ENCODE measurements at places on chromosomes 1 and 21. TPM values are rescaled to one million over a fixed set of nuclear protein-coding genes. Genes with fewer than 3 reads are reported as not detected.

- DNase-seq: peak; percentile 17
Measured at GRCh38 chr1:99481391-99481996, 164.4 kb upstream of the PALMD start.

DNA sequence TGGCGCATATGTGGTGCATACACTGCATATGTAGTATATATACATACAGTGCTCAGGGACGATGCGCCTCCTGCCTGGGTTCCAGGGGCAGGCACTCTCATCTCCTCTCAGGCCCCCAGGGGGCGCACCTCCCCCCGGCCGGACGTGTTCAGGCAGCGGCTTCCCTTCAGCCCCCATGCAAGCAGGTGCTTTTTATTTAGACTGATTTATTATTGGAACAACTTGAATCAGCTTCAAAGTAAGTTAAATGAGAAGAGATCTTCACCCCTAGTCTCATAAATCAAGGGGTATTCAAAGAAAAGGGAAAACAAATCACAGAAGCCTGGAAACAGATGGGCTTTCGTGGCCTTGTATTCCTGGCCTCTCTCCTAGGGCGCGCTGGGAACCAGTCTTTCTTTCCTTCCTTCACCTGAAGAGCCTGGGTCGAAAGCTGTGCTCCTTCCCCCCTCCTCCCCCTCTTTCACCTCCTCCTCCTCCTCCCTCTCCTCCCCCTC is 64.6 kb downstream of the UBIAD1 start:
- DNase-seq: no peak

DNA sequence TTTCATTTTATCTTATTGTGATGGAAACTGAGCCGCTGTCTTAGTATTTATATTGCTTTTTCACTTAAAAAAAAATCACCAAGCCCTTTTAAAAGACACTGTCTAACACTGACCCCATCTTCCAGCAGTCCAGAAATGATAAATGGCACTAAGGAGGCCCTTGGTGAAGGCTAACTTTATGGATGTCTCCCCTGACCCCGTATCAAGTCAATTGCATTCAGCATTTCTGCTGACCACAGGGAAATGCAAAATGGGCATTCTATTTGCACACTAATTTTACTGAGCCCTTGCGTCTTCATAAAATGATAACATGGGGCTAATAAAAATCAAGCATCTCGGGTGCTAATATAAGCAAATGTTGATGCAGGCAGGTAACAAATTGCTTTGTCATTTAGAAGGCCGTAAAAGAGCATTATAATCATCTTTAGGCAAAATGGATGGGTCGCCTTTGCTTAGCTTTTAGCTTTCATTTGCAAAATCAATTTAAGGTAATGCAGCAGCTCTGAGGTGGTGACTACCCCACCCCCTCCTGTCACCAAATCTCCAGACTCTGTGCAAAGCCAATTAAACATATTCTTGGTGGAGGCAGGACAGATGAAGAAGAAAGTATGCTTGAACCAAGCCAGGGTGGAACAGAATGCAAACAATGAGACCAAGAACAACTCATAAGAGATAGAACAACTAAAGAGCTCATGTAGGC is 110.8 kb downstream of the BEND5 start:
- DNase-seq: no peak

Gene LCE3E
- total RNA-seq: not detected

DNA sequence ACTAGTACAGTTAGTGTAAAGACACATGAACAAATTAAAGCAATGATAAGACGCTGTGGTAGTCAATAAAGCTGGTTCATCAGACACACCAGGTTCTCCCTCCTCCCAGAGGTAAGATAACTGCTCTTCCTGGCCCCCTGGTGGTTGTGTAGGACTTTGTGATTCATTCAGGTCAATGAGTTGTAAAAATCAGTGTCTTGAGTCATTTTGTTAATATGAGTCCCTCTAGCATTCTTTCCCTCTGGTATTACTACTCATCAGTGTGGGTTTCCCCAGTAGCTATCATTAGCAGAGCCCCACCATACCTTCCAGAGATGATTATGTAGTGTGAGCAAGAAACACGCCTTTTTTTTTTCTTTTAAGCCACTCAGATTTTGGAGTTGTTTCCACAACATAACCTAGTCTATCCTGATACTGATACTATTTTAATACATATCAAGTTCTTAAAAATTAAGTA is 3.6 kb upstream of the SETDB1 start:
- DNase-seq: peak; percentile 33

DNA sequence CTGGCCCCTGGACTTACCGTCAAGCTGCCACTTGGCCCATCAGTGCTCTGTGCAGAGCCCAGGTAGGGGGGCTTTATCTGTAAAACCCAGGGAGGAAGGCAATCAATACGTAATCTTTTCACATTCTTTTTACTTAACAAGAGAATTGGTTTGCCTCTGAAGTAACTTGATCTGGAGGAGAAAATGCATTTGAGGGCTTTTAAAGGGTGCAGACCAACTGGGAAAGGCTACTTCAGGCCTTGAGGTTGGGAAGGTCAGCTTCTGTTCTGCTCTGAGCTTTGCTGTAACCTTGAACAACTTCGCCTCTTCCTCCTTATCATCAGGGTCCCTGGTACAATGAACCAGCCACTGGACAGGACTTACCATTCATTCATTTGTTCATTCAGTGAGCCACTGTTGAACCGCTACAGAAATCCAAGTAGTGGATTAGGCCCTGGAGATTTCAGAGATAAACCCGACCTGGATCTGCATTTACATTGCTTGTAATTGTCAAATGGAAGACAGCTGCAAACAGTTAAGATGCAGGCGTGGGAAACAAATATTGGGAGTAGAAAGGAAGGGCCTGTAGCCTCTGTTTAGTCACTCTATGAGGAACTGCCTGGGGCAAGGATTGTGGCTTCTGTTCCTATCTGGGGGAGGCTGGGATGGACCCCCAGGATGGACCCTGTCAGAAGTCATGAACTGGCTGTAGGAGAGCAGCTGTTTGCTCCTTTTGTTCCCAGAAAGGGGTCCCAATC is 90.9 kb downstream of the MAN1C1 start:
- DNase-seq: no peak

DNA sequence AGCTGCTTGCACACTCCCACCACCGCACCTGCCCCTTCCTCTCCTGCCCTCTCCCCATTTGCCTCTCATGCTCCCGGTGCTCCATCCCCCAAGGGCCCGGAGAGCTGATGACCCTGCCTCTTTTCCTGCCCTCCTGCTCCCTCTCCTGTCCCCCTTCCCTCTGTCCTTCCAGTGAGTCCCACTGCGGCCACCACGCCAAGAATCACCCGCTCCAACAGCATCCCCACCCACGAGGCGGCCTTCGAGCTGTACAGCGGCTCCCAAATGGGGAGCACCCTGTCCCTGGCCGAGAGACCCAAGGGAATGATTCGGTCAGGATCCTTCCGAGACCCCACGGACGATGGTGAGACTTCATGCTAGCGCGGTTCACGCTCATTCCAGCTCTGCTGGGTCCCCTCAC is 40.7 kb upstream of the IPO9 start:
- DNase-seq: no peak

DNA sequence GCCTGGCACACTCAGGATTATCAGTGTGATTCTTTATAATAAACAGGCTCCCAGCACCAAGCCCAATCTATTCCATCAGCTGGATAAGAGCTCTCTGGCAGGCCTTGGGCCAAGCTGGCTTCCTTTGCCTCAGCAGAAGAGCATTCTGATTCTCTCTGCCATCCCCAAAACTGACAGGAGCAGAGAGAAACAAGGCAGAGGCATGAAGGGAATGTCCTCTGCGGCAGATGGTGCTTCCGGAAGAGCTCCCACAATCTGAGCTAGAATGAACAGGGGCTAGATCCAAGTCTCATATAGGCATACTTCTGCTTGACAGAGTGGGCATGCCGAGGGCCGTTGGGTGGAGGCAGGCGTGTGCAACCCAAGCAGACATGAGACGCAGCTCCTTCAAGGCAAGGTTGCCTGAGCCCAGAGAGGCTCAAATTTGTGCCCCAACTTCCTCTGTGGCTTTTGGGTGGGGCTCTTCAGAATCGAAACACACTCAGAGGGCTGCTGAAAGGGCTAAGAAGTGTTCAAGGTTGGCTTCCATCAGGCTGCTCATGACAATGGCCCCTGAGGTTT is 4.0 kb downstream of the CAPN2 start:
- no peak for DNase-seq

DNA sequence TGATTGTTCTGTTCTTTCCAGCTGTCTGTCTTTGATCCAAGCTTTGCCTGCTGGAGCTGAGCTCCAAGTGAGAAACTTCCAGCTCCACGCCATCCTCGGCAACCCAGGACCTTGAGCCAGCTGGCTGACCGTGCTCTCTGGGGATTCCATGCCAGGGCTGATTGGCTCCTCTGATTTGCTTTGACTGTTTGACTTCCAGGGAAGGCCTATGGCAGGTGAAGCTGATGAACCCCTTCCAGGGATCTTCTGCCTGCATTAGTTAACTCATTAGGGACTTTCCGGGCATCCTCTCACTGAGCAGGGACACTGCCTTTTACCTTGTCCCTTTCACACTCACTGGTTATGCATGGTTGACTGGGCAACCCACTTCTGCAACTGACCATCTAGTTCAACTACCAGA is 406.1 kb downstream of the RPS6KC1 start:
- DNase-seq: no peak

Gene LMX1A
- not detected for total RNA-seq

- DNase-seq: no peak
Measured at GRCh38 chr1:33435096-33435820, 4.4 kb upstream of the PHC2 start.

DNA sequence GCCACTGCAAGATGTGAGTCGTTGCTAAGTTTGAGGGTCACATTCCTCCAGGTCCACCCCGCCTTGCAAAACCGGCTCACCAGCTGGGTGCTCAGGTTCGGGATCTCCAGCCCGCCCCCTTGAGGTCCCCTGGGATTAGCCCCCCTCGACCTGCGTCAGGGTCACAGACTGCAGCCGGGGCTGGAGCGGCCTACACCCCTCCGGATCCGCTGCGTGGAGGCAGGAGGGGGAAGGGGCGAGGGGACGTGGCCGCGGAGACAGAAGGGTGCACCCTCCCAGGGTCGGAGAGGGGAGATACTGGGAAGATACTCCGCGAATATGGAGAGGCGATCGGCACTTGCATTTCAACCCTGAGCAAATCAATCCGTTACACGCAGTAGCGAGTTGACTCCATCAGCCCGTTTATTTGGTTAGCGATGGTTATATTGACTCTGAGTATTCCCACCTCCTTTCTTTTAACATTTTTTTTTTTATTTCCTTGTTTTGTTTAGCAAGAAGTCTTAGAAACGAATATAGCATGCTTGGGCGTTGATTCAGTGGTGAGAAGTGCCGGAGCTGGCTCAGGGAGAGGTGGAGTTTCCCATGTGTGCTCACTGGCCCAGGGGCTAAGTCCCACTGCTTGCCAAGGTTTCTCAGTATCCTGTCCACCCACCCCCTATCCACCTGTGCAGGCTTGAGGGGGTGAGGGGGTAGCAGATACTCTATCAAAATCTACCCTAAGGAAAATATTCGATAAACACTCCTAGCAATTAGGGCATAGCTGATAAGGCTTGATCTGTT is 997 bp downstream of the IFNAR2 start:
- DNase-seq: peak; percentile 39

All from pulmonary artery endothelial cell (primary cell).